Endothelial cell of umbilical vein (primary cell): ENCODE measurements at places on chromosomes 11 and 22. TPM values are rescaled to one million over a fixed set of nuclear protein-coding genes. Genes with fewer than 3 reads are reported as not detected.

- DNase-seq = no peak
Measured at GRCh38 chr11:6414874-6415328, 4.0 kb downstream of the APBB1 start.

- no peak for DNase-seq
Measured at GRCh38 chr11:2427721-2428321, 16.5 kb downstream of the TRPM5 start.

GRCh38 chr11:22884217-22884616, 23.9 kb upstream of the CCDC179 start:
- no peak for DNase-seq

The TCIRG1 gene
- 124 and 134 TPM in 2 replicates for total RNA-seq
